ENCODE measurements at places on chromosomes 5 and 9. TPM values are rescaled to one million over a fixed set of nuclear protein-coding genes. Genes with fewer than 3 reads are reported as not detected.

Gene PCDHGA7
- 0.21 TPM for total RNA-seq

Gene C8G
- total RNA-seq = not detected

Gene ECSCR
- total RNA-seq = not detected

Gene LRRTM2
- not detected for total RNA-seq

Gene SPATA31C1
- total RNA-seq = not detected

Gene SCGB3A2
- total RNA-seq = not detected

Gene CDKN2A
- 0.64 TPM for total RNA-seq

Gene TAF1L
- total RNA-seq = under 0.01 TPM

Gene CDC20B
- total RNA-seq = not detected

Gene ALDH1B1
- total RNA-seq = 14.7 TPM

Gene PTGDS
- not detected for total RNA-seq

Gene AJM1
- 1.7 TPM for total RNA-seq

Gene TSSK1B
- total RNA-seq = 0.21 TPM

Gene NFIL3
- 50.4 TPM for total RNA-seq

Gene CHSY3
- 1.4 TPM for total RNA-seq
